ENCODE measurements at places on chromosomes 7 and 10.

- no peak for DNase-seq
These were observed 2.1 kb upstream of the C7orf25 start for GRCh38 chr7:42914009-42914408.

- no peak for DNase-seq
These were observed 2.9 kb downstream of the RBM20 start for GRCh38 chr10:110647136-110647430.

DNA sequence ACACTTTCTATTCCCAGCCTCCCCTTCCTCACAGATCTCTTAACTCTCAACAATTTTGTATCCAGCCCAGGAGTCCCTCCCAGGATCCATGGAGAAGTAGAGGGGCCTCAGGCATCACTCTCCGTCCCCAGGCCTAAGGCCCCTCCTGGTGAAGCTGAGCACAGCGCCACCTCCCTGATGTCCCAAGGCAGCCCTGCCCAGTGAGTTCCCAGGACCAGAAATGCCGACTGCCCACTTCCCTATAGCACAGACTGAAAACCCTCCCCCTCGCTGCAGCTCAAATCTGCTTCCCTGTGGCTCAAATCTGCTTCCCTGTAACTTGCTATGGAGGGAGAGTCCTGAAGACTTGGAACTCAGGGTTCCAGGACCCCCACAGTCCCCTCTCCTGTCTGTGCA, 35.6 kb downstream of the YKT6 start:
- no peak for DNase-seq

DNA sequence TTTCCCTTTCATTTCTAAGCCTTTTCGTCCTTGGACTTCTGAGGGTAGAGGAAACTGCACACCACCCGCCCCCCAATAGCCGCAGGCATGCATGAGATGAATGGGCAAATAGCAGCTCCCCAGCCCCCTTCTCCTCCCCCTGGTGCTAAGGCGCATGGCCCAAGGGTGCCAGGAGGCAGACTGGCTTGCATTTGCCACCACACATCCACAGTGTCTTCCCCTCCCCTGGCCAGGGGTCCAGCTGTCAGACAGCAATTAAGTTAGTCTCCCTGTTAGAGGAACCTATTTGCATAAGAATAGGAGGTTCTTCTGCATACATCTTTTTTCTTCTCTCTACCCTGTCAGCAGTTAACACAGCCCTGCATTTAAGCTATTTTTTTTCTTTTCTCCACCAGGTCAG, 20.2 kb downstream of the TOMM7 start:
- DNase-seq: no peak

DNA sequence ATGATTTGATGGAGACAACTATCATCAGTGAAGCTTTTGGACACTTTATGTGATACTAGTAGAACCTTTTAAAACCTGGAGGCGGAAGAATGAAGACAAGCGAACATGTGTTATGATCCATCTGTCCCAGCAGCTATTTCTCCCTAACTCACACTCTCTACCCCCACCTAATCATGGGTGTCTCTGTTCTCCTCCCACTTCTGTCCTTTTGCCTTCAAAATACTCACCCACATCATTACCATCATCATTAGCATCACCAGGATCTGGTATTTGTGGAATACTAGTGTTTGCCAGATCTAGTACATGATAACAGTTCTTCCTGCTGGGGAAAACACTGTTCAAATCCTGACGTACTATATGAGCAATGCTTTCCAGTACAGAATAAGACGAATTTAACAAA, 287.7 kb downstream of the DOCK4 start:
- DNase-seq: no peak

- no peak for DNase-seq
These were observed 220.0 kb upstream of the ZNF804B start for GRCh38 chr7:88539518-88539917.
